ENCODE measurements at places on chromosomes 3 and 15. TPM values are rescaled to one million over a fixed set of nuclear protein-coding genes. Genes with fewer than 3 reads are reported as not detected.

GRCh38 chr3:106825962-106826605 is 551.2 kb upstream of the CCDC54 start:
- DNase-seq, result no peak

- DNase-seq, result no peak
Observed at GRCh38 chr3:160200353-160200752, 24.9 kb upstream of the C3orf80 start.

GRCh38 chr3:194685718-194686413 is at the start of gene FAM43A:
TSS of gene FAM43A (plus strand) at chr3:194685883. CDS start at chr3:194686827, 944 bp downstream.
- DNase-seq, result peak; percentile 92

The SERPINI2 gene
- not detected for total RNA-seq

The ALDH1A3 gene
- 207 TPM for total RNA-seq

GRCh38 chr15:31197497-31198414 is 96.2 kb upstream of the TRPM1 start:
- DNase-seq, result no peak

The LRRC3B gene
- not detected for total RNA-seq

GRCh38 chr3:11592445-11593298 is 51.0 kb downstream of the VGLL4 start:
- no peak for DNase-seq

DNA sequence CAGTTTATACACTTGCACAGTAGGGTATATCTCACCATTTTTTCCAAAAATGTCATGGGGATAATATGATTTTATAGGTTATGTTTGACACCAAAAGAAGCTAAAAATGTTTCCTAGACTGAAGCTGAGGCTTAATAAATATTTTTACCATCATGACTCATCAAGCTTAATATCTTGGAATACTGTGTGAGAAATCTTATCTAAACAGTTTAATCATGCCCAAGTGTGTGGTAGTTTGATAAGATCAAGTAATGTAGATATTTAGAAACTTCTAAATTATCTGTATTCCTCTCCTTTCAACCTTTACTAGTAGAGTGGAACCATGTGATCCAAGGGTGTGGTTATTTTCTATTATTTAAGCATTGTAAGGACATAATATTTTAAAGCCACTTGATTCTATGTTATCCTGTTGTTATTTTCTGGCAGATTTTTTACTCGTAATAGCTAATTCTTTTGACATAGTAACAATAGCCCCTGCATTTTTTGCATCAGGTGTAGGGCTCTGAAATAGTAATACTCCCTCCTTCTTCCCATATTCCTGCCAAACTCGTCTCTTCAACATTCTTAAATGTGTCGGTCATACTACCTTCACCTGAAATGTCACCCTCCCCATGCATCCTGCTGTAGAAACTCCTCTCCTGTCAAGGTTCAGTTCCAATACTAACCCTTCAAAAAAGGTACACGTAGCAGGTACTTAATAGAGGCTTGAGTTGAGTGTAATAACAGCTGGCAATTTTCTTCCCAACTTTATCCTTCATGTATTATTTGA is 729.6 kb downstream of the NLGN1 start:
- DNase-seq, result no peak

The SNTN gene
- total RNA-seq, result not detected

DNA sequence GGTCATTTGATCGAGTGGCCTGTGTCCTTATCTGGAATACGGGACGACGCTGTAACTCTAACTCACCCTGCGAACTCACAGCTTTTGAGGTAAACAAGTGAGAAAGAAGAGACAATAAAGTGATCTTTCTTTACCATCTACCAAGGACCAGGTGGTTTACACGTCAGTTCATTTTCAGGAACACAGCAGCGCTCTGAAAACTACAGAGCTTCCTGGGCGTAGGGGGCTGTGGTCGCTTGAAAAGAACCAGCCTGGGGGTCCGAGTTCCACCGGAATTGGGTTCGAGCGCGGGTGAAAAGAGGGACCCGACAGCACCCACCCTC is 357 bp downstream of the KIAA1143 start:
- DNase-seq, result no peak

DNA sequence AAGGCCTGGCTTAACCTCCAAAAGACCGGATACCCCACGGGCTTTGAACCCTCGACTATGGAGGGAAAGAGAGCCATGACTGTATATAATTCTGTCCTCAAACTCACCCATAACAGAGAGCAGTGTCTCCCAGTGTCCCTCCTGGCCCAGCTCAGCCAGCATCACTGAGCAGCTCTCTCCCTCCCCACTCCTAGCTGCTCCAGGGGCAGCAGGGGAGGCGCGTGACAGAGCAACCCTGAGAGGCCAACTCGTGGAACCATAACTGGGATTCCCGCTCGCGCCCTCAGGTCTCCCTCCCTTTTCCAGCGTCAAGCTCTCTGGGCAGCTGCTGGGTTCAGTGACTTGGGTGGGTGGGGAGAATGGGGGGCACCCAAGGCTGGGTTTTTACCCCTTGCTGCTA is 561 bp upstream of the CPLX3 start:
- DNase-seq, result no peak

DNA sequence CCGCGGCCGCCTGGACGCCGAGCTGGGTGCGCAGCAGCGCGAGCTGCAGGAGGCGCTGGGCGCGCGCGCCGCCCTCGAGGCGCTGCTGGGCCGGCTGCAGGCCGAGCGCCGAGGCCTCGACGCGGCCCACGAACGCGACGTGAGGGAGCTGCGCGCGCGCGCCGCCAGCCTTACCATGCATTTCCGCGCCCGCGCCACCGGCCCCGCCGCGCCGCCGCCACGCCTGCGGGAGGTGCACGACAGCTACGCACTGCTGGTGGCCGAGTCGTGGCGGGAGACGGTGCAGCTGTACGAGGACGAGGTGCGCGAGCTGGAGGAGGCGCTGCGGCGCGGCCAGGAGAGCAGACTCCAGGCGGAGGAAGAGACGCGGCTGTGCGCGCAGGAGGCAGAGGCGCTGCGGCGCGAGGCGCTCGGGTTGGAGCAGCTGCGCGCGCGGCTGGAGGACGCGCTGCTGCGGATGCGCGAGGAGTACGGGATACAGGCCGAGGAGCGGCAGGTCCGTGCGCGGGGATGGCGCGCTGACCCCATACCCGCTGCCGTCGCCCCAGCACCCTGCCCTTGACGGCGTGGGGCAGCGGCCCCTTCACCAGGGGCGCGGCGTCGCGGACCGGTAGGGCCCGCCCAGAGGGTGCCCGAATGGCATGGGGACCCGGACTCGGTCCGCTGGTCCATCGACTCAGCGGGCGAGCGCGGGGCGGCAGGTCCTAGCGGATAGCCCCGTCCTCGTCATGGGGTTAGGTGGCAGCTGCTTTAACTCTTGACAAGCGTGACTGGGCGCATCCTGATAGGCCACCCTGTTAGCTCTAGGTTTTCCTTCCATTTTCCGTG is 848 bp downstream of the SYNM start:
- no peak for DNase-seq

GRCh38 chr3:123670743-123671142 is 85.9 kb upstream of the HACD2 start:
- no peak for DNase-seq

DNA sequence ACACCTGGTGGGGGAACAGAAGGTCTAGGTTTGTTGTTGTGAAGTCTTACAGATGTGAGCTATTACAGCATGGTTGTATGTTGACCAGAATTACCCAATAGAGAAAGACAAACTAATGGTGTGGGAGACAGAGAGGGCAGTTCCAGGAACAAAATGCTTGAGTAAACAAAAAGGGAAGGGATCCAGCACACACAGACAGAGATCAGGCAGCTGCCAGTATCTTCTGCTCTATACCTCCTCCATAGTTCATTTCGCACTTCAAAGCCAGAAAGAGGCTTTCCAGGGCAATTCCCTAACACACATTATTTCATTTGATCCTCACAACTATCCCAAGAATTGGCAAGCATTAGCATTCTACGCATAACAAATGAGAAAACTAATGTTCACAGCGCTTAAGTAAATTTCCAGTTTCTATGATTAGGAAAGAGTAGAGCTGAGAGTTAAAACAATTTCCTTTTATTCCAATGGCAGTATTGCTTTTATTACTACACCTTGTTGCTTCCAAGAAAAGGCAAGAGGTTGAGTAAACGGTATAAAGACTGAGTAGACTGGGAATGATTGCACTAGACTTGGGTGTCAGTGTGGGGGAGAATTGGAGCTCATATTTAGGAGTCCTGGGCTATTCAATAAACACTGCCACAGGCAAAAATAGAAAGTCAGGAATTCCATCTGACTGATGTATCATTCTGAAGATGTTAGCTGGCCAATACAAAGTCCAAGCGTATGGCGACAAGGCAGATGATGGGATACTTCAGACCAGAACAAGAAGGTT is 39.7 kb upstream of the ZNF280D start:
- DNase-seq, result no peak

DNA sequence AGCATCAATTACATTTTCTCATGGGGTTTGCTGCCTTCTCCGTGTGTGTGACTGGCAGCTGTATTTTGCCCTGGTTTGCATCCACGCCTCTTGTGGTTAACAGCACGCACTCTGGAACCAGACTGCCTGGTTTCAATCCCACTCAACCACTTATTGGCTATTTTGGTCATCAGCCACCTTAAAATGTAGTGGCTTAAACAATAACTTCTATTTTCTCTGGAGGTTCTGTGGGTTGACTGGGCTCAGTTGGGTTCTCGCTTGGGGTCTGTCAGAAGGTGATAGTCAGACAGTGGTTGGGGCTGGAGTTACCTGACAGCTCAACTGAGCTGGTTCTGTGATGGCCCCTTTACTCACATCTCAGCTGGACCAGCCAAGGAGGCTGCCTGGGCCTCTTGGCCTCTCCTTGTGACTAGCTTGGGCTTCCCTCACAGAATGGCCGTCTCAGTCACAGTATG is 36.8 kb downstream of the EHD4 start:
- no peak for DNase-seq

The MUSTN1 gene
- total RNA-seq, result 13.0 TPM

GRCh38 chr3:43041517-43041916 is 62.4 kb downstream of the GASK1A start:
- no peak for DNase-seq

The TTC21A gene
- total RNA-seq, result 16.1 TPM

DNA sequence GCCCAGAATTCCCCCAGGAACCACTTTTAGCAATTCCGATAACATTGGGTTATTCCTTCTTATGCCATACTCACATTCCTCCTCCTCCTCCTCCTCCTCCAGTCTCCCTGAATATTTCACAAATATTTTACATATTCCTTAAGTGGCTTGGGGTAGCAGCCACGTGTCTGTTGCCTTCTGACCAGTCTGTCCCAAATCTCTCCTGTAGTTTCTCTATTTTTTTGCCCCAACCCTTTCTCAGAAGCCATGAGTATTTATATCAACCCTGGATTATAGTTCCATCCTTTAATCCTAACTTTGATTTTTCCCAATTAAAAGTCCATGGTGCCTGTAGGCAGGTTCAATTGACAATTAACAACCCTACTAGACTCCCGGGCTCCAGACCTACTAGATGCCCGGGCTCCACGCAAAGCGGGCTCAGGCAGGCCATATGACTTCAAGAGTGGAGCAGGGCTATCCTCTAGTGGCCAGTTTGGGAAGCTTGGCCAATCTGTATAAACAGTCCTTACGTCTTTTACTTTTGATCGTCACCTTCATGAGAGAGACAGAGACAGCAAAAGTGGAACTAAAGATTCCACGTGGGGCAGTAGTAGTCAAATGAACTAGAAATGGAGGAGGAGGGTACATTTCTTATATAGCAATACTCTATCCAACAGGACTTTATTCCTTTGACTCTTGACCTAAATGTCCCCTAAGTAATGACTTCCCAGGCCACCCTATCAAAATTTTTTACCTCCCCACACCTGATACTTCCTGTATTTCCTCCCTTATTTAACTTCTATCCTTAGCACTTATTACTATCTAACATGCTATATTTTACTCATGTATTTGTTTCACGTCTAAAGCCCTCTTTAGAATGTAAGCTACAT is 69.7 kb downstream of the USF3 start:
- DNase-seq, result no peak

The MEX3B gene
- total RNA-seq, result 2.2 TPM

GRCh38 chr15:39851500-39852092 is 68.5 kb downstream of the GPR176 start:
- no peak for DNase-seq

DNA sequence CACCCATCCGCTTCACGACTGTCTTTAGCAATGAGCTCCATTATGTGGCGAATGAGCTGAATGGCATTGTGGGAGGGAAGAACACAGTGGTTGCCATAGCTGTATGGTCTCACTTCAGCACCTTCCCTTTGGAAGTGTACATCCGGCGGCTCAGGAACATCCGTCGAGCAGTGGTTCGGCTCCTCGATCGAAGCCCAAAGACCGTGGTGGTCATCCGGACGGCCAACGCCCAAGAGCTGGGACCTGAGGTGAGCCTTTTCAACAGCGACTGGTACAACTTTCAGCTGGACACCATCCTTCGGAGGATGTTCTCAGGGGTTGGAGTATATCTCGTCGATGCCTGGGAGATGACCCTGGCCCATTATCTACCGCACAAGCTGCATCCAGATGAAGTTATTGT is 27.8 kb upstream of the NFKBIZ start:
- no peak for DNase-seq

DNA sequence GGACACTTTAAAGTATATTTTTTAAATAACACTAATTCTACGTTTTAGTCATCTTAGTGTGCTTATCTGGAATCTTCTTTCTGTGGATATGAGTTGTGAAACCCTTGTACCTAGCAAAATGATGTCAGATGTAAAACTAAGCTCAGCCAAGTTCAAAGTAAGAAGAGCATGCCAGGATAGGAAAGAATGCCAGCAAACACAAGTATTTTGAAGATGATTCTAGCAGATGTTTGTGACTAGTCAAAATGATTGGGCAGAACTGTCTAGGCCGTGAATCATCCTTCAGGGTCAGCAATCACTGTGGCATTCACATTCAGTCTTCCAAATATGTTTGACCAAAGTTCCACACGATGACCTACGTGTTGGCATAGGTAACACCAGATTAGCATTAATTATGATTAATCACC is 5.4 kb upstream of the PLOD2 start:
- DNase-seq, result no peak

The SPRED1 gene
- total RNA-seq, result 28.1 TPM

The TRH gene
- total RNA-seq, result not detected

The ZNF385D gene
- total RNA-seq, result 4.3 TPM

GRCh38 chr3:186953011-186953487 is 22.7 kb downstream of the ST6GAL1 start:
- no peak for DNase-seq

The ADAMTS17 gene
- total RNA-seq, result 5.1 TPM

GRCh38 chr3:68017069-68017468 is 362.7 kb upstream of the SUCLG2 start:
- DNase-seq, result no peak

Measured in breast epithelium (tissue), 4 donors.